ENCODE measurements at places on chromosomes 6 and 20.

DNA sequence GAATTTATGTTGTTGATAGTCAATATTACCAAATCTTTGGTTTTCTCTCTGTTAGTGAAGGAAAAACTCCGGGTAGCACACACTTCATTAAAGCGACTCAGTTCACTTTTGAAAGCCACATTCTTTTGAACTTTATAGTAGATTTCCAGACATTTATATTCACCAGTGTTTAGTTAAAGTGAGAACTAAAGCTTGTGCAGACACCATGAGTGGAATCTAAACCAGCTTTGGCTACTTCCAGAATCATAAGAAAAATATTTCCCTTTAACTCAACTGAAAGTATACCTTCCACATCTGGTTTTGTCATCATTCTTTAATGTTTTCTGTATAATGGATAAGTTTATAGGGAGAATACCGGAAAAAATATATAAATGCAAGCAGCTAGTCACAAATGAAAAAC is 92.1 kb upstream of the COL21A1 start:
- DNase-seq: no peak

GRCh38 chr20:3547906-3548305 is 77.1 kb downstream of the ATRN start:
- no peak for DNase-seq

DNA sequence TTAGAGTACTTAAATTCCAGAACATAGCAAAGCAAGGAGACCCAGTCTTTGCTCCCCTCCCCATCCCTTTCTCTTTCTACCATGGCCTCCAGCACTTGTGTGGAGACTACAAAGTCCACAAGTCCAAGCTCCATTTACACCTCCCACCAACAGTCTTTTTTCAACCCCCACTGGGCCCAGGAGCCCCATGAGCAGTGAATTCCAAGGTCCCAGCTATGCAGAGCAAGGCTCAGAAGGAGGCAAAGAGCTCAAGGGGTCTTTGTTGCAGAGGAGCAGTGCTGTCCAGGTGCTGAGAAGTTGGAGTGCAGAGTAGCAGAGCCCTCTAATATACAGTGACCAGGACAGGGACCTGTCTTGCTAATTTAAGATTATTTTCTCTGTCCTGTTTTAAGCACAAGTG is 9.0 kb downstream of the PAK5 start:
- no peak for DNase-seq

- no peak for DNase-seq
These were observed at the start of gene KCNK16 for GRCh38 chr6:39322306-39322850. Gene KCNK16, minus strand, starts transcription at chr6:39322702. Its CDS starts 162 bp downstream, at chr6:39322540.

DNA sequence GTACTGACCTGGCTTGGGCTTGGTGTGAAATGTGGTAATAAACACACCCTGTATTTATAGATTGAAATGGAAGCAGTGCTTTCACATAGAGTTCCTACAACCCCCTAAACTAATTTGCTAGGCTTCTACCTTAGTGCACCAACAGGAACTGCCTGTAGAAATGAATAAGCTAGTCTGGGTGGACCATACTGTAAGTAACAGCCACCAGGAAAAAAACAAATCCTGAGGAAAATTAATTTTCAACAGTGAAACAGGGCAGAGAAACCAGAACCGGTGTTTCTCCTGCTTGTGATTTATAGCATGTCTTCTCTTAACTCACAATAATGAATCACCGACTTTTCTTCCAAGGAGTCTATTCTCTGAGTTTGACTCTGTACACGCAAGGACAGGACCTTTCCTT is 184.8 kb upstream of the HDAC2 start:
- no peak for DNase-seq

GRCh38 chr6:125844989-125845388 is 54.2 kb downstream of the NCOA7 start:
- DNase-seq: no peak

DNA sequence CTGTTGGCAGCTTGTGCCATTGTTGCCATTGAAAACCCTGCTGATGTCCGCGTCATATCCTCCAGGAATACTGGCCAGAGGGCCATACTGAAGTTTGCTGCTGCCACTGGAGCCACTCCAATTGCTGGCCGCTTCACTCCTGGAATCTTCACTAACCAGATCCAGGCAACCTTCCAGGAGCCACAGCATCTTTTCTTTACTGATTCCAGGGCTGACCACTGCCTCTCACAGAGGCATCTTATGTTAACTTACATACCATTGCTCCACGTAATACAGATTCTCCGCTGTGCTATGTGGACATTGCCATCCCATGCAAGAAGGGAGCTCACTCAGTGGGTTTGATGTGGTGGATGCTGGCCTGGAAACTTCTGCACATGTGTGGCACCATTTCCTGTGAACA is 221.8 kb upstream of the FAM83B start:
- no peak for DNase-seq

GRCh38 chr20:63189846-63190559 is 25.9 kb downstream of the YTHDF1 start:
- no peak for DNase-seq

DNA sequence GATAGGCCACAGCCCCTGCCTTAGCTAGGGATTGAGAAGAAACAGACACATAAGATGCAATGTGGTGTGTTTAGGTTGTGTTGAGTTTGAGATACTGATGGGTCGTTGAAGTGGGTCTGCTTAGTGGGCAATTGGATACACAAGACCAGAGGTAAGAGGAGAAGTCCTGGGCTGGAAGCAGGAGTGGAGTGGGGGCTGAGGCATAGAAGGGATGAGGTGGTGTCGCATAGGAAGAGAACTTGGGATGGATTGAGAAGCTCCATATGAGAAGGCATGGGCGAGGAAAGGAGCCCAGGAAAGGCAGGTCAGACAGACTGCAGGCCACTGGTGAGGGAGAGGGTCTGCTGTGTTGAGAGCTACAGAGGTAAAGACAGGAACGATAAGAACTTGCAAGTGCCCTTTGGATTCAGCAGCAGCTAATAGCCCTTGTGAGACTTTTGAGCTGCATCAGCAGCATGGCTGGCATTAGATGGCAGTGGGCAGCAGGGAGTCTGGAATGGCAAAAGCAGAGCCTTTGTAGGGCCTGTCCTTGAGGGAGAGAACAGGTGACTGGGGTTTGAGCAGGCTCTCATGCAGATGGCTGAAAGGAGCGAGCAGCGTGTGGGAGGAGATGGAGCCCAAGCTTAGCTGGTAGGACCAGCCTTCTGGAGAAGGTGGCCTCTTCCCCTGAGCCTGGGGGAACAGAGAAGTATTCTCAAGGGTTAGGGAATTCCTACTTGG is 33.2 kb downstream of the PLCG1 start:
- DNase-seq: peak; percentile 5

- no peak for DNase-seq
These were observed 4.4 kb downstream of the TUBB1 start for GRCh38 chr20:59023616-59024015.

- no peak for DNase-seq
These were observed 61.1 kb downstream of the SYCP2L start for GRCh38 chr6:10947966-10948365.

DNA sequence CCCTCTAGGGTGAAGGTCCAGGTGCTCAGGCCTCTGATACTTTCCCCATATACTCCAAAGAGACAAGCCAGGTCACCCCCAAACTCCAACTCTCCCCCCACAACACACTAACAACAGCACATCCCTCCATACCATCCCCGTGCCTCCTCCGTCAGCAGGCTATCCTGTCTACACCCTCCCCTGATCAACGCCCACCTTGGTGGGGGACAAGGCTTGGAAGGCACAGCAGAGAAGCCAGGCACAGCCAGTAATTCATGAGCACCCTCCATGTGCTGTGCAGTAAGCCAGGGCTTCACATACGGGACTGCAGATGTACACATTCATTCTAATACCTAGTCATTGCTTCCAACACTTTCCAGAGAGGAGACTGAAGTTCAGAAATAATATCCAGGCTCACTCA is 57.6 kb downstream of the TRERF1 start:
- no peak for DNase-seq

GRCh38 chr6:27139756-27140579 is 107.5 kb upstream of the PRSS16 start:
- no peak for DNase-seq

- DNase-seq: no peak
These were observed 299.0 kb downstream of the DOK5 start for GRCh38 chr20:54774426-54774825.

DNA sequence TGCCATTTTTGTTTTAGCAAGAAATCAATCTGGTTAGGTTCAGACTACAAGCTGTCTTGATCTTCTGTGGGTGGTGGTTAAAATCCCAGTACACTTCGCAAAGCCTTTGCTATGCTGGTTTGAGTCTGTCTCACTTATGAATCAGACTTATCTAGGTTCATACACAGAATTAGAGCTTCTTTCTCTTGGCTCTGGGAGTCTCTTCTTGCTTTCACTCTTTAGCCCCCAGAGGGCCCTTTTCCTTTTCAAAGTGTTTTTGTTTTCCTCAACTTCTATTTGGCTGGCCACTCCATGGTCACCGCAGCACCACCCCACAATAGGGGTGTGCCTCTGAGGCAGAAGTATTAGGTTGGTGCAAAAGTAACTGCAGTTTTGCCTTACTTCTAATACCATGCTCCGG is 21.3 kb downstream of the ECI2 start:
- DNase-seq: no peak

DNA sequence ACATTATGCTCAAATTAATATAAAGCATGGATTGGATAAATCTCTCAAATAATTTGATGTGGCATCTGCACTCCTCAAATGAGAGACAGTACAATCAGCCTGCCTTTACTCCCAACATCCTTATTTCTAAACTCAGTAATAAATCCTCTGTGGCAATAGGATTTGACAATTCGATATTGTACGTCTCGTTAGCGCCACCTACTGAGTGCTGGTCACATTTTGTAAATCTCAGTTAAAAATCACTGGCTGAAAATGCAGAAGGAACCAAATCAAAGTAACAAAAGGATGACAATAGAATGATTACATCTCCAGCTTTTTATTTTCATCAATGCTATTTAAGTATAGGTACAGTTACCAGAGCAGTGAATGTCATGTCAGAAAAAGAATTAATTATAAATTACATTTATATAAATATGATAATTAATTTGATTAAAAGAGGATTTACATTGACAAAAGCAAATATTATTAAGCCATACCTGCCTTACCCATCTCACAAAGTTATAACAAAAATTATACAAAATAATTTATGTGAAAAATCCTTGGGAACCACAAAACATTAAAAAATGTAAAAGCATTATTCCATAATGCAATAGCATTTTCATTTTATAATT is 20.2 kb upstream of the GJE1 start:
- DNase-seq: peak; percentile 70

DNA sequence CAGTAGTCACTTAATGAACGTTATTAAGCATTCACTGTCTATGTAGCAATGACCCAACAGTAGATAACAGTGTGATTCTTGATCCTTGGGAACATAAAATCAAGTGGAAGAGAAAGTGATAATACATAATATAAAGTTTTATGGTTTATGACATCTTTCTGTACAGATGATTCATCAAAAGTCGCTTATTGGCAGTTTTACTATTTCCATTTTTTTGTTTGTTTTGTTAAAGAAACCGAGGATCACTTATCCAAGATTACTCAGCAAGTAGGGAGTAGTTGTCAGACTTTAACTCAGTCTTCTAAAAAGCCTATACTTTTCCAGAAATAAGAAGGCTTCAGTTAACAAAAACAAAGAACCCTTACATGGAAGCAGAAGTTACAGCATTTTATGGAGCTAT is 260.8 kb downstream of the ZFAND3 start:
- no peak for DNase-seq

DNA sequence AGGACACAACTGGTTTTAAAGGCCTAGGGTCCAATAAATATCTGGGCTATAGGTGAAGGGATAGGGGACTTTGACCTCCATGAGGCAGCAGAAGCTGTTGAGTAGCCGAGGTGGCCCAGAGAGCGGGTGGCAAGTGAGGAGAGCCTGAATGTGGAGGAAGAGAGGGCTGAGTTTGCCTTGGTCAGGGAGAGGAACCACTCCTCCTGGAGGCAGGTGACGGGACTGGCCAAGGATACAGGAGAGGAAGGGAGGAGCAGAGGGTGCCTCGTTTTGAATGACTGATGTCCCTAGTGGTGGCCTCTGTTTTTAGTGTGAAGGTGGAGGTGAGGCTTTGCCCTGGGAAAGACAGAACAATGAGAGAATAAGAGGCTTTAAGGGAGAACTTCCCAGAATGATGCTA is 19.1 kb upstream of the AAR2 start:
- DNase-seq: no peak

DNA sequence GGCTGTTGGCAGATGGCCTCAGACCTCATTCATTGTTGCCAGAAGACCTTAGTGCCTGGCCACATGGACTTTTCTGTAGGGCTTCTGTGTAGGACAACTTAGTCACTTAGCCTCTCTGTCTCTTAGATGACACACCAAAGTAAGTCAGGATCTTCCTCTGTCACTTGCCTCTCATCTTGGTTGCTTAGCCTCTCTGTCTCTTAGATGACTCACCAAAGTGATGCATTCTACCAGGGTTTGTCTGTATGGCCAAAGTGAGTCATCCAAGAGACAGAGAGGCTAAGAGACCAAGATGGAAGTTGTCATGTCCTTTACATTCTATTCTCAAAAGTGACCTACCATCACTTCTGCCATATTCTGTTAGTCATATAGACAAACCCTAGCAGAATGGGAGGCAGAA is 255.9 kb upstream of the DEFB112 start:
- DNase-seq: no peak

DNA sequence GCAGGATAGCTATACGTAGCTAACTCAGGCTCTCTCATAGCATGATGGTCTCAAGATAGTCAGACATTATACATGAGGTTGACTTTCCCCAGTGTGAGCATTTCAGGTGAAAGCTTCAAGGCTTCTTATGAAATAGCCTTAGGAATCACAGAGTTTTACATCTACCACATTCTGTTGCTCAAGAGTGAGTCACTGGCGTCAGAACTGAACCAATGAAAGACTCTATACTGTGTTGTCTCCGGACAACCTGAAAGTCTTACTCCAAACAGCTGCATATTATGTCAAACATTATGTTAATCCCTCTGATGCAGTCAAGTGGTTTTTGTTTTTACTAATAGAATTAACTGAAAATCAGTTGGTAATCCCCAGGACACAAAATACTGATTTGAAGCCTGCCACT is 79.8 kb upstream of the TRDN start:
- DNase-seq: no peak

- no peak for DNase-seq
These were observed 437 bp downstream of the CD40 start for GRCh38 chr20:46118481-46119020.

Measured in activated CD8-positive, alpha-beta memory T cell treated with anti-CD3 and anti-CD28 coated beads, Interleukin-2, amount 50 U/mL, for 4 hours (primary cell).